ENCODE measurements at places on chromosomes 12 and 14.

- DNase-seq: peak; percentile 22
Observed at GRCh38 chr12:1691123-1692007, 495 bp downstream of the ADIPOR2 start.

GRCh38 chr12:124604264-124604680 is 36.9 kb upstream of the NCOR2 start:
- no peak for DNase-seq

GRCh38 chr12:82883394-82884355 is 197.0 kb downstream of the TMTC2 start:
- DNase-seq: no peak

DNA sequence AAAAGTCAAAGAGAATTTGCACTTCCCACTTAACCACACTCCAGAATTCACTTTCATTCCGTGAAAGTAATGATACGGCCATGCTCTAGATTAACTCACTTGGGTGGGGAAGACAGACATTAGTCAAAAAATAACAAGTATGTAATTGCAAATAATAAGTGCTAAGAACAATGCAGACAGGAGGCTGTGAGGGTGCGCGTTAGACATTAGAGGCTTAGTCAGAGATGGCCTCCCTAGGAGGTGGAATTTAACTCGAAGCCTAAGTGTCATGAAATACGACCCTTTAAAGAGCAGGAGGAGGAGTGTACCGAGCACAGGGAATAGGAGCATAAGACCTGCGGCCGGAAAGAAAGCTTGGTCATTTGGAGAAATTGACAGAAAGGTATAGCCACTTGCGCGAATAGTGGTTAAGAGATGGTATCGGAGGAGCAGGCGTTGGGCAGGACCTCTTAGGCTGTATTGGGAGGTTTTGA is 628 bp downstream of the SNRPF start:
- DNase-seq: no peak

- DNase-seq: no peak
Observed at GRCh38 chr12:43167691-43168090, 384.3 kb downstream of the ADAMTS20 start.

- no peak for DNase-seq
Observed at GRCh38 chr12:69630191-69630590, 19.5 kb upstream of the LRRC10 start.

- no peak for DNase-seq
Observed at GRCh38 chr14:33408291-33408690, 469.6 kb downstream of the NPAS3 start.

- no peak for DNase-seq
Observed at GRCh38 chr12:56162468-56163290, 4.5 kb downstream of the MYL6 start.

DNA sequence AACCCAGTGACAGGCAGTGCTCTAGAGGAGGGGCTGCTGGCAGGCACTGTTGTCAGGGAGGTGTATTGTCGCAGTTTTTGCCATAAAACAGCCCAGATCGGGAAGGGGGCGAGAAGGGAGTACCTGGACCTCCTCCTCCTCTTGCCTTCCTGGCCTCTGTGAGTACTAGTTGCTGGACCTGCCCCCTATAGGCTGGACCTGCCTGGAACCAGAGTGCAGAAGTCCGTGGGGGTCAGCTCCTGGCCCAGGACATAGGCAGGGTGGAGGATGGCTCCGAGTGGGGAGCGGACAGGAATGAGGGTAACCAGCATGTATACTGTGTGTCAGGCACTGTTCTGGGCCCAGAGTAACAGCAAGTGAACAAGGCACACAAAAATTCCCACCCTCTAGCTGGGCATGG is 116.3 kb downstream of the PTPN11 start:
- no peak for DNase-seq

- no peak for DNase-seq
Observed at GRCh38 chr12:109937371-109937770, 37.3 kb downstream of the TCHP start.

- no peak for DNase-seq
Observed at GRCh38 chr14:52188381-52188780, 79.1 kb upstream of the PTGDR start.

DNA sequence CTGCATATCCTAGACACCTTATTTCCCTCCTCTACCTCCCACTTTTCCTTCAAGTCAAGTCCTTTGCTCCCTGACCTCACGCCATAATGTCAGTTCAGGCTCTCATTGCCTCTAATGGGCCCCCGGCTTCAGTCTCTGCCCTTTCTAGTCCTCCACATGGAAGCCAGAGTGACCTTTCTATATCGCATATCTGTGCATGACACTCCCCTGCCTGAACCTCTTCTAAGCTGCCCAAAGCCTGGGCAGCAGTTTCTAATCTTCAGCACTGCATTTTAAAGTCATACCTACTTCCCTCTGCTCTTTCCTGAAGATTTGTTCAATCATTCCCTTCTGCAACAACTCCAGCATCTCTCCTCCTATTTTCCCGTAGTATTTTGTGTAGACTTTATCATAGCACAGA is 45.5 kb downstream of the ESR2 start:
- DNase-seq: no peak

GRCh38 chr12:128387811-128388422 is 120.9 kb downstream of the TMEM132C start:
- peak; percentile 9 for DNase-seq

- no peak for DNase-seq
Observed at GRCh38 chr12:105436636-105437035, 106.1 kb downstream of the C12orf75 start.

DNA sequence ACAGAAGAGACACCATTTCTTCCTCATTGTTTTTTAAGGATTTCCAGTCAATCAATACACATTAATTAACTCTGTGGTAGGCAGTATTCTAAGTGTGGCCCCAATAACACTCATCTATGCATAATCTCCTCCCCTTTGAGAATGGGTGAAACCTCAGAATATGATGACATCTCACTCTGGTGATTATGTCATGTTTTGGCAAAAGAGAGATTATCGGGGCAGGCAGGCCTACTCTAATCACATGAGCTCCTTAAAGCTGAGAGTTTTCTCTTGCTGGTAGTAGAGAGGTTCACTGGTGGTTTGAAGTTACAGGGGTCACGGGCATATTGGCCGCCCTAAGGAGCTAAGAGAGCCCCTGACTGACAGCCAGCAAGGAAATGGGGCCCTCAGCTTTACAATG is 7.1 kb upstream of the LGMN start:
- DNase-seq: no peak

- DNase-seq: no peak
Observed at GRCh38 chr12:116420227-116420880, 138.8 kb upstream of the MAP1LC3B2 start.

- no peak for DNase-seq
Observed at GRCh38 chr14:99630202-99630601, 14.7 kb upstream of the HHIPL1 start.

DNA sequence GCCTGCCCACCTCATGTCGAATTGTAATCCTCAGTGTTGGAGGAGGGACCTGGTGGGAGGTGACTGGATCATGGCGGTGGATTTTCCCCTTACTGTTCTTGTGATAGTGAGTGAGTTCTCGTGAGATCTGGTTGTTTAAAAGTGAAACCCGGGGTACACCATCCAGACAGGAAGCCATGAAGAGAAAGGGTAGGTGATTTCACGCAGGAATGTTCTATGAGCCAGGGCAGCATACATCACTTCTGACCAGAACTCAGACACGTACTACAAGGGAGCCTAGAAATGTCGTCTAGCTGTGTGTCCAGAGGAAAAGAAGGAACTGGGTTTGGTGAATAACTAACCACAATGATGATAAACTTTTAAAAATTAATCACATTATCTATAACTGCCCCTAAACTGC is 80.6 kb downstream of the ANO4 start:
- no peak for DNase-seq

- no peak for DNase-seq
Observed at GRCh38 chr14:54556535-54556934, 10.4 kb upstream of the SAMD4A start.

DNA sequence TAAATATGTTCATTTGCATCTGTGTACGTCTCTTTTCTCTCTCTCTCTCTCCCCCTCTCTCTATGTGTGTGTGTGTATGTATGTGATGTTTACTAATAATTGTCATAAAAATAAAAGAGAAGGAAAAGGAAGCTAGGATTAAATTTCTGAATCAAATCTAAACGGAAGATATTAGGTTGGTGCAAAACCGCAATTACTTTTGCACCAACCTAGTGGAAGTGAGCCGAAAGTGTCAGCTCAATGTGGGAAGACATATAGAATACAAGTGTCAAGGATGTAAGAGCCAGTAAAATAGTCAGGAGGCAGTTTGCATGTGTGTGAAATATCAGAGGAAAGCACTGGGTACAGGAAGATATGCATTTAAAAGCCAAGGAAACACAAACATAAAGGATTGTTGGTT is 18.5 kb upstream of the OR4K17 start:
- no peak for DNase-seq

DNA sequence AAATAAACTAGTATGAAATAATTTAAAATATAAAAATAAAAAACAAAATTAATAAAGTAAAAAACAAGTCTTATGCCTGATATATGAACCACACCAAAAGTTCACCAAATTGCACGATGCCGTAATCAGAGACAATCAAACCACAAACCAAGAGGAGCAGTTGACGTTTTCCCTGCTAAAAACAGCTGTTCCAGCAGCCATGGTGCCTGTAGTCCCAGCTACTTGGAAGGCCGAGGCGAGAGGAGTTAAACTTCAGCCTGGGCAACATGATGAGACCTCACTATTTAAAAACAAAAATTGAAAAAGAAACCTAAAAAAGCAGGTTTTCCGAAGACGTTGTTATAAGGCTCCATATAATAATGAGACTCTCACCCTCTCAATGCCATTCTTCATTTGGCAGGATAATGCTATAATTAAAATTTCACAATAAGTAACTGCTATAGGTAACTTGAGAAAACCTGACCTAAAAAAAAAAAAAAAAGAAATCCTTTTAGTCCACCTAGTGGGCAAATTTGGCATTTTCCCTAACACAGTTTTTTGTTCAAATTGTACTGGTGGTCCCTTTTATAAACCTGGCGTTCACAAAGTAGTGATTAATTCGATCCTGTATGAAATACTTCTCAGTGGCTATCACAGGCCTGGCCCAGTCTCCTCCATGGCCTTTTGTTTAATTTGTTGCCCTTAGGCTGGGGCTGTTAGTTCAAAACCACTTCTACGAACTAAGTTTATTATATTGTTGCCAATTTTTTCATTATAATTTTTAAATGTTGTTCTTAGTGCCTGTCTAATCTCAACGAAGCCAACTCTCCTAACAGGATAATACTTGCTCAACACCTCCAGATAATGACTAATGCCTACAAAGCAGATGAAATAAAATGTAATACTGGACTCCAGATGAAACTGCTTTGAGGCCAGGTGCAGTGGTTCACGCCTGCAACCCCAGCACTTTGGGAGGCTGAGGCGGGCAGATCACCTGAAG is 62.1 kb downstream of the TNFAIP2 start:
- no peak for DNase-seq

- no peak for DNase-seq
Observed at GRCh38 chr14:61603736-61604135, 91.6 kb upstream of the HIF1A start.

GRCh38 chr14:77343662-77344061 is 22.8 kb downstream of the GSTZ1 start:
- DNase-seq: no peak

DNA sequence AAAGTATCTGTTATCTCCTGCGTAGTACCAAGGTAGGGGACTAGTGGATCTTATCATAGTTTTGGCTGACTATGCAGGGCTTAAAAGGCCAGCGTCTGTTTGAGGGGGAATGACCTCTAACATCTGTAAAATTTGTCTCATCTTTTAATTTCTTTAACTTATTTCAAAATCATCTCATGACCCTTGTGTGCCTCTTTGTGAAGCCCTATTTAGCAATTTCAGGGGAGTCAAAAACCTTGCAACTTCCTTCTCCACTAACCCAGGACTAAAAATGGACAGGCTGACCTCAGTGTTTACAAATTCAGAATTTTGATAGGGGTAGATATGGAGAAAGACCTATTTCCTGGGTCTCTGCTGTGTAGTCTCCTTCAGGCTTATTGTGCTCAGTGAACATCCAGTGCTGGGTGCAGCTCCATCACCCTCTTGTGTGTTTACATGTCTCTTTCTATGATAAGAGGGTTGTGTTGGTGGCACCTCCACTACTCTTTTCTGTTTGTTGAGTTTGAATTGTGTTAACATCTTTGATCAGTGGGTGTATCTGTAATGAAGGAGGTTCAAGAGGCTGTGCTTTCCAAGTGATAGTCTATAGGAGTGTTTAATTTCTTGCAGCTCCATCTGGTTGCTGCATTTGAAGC is 14.3 kb downstream of the NECAP1 start:
- no peak for DNase-seq

- no peak for DNase-seq
Observed at GRCh38 chr12:19373586-19373985, 65.7 kb upstream of the AEBP2 start.

- DNase-seq: no peak
Observed at GRCh38 chr12:16603260-16603915, 2.6 kb downstream of the LMO3 start.

DNA sequence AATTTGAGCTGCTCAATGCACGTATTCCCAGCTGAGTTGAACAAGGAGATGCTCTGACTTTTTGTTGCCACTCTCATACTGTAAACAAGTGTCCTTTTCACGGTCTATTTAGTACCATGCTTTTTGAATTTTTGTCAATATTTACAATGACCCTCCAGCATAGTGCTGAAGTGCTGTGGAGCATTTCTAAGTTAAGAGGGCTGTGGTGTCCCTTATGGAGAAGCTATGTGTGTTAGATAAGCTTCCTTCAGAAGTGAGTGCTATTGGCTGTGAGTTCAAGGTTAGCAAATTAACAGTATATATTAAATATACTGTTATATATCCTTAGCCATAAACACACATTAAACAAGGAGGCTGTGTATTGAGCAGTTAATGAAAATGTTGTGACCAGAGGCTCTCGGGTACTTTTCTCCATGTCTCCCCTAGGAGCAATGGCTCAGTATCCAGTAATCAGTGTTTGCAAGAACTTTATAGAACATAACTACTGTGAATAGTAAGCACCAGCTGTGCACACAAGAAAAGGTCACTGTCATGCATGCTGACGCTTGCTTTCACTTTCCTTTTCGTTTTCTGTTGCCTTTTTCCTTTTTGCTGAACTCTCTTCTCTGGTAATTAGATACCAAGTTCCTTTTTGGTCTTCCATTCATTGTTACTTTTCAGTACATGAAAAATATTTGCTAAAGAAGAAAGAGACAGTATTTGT is 187.2 kb upstream of the NEDD1 start:
- no peak for DNase-seq

- DNase-seq: no peak
Observed at GRCh38 chr12:118870551-118870950, 110.8 kb upstream of the SRRM4 start.

- DNase-seq: no peak
Observed at GRCh38 chr12:124509676-124510300, 57.6 kb downstream of the NCOR2 start.
